ENCODE measurements at places on chromosomes 3 and 15. TPM values are rescaled to one million over a fixed set of nuclear protein-coding genes. Genes with fewer than 3 reads are reported as not detected.

The PPP1R14D gene
- not detected for total RNA-seq

The ARGFX gene
- not detected for total RNA-seq

The OCA2 gene
- total RNA-seq, result not detected

The CORO2B gene
- total RNA-seq, result 0.07 TPM

The MKRN3 gene
- 0.80 TPM for total RNA-seq

The PLD1 gene
- total RNA-seq, result 0.32 TPM

The SLC6A1 gene
- not detected for total RNA-seq

The RPL39L gene
- total RNA-seq, result 15.5 TPM

The PPARG gene
- not detected for total RNA-seq

The CLDN16 gene
- total RNA-seq, result not detected

The IQCH gene
- total RNA-seq, result 0.75 TPM

The IGSF11 gene
- total RNA-seq, result not detected

The CFAP161 gene
- total RNA-seq, result not detected

The SYNPR gene
- total RNA-seq, result not detected

The ARHGEF26 gene
- 0.19 TPM for total RNA-seq

The ALG1L2 gene
- total RNA-seq, result 0.64 TPM

The ZDHHC23 gene
- total RNA-seq, result 5.8 TPM

The TGM4 gene
- total RNA-seq, result not detected

The IL1RAP gene
- 24.4 TPM for total RNA-seq

The RNU5B-1 gene
- total RNA-seq, result not detected

The NR2E3 gene
- not detected for total RNA-seq

The MTHFS gene
- 40.9 TPM for total RNA-seq

The ECT2 gene
- 42.9 TPM for total RNA-seq

The CSPG4 gene
- not detected for total RNA-seq

The GPR156 gene
- total RNA-seq, result not detected

The TTLL13 gene
- 1.0 TPM for total RNA-seq

The CCDC80 gene
- 0.47 TPM for total RNA-seq

The ANKUB1 gene
- total RNA-seq, result not detected

The SAMD7 gene
- total RNA-seq, result not detected

The LRRC49 gene
- not detected for total RNA-seq

The ASB14 gene
- total RNA-seq, result not detected

The CHRM5 gene
- not detected for total RNA-seq

The GOLGA8K gene
- total RNA-seq, result 0.55 TPM

The TNFAIP8L3 gene
- not detected for total RNA-seq

The CADM2 gene
- not detected for total RNA-seq

The CLDN18 gene
- total RNA-seq, result not detected

The IQCF2 gene
- not detected for total RNA-seq

The GRIP2 gene
- total RNA-seq, result not detected

The PDE12 gene
- total RNA-seq, result 28.7 TPM

The OXTR gene
- 0.89 TPM for total RNA-seq

The ARNT2 gene
- not detected for total RNA-seq

The PLA2G4E gene
- not detected for total RNA-seq

The FBXO40 gene
- total RNA-seq, result not detected

The SLC7A14 gene
- total RNA-seq, result not detected

The PYGO1 gene
- total RNA-seq, result not detected

The CNTN3 gene
- not detected for total RNA-seq

The SCAMP5 gene
- 3.7 TPM for total RNA-seq

The AAGAB gene
- total RNA-seq, result 41.7 TPM

All from activated naive CD4-positive, alpha-beta T cell treated with anti-CD3 and anti-CD28 coated beads, Interleukin-2, amount 50 U/mL, for 72 hours (primary cell).